Dermis blood vessel endothelial cell (primary cell): ENCODE measurements at places on chromosomes 16 and 17. TPM values are rescaled to one million over a fixed set of nuclear protein-coding genes. Genes with fewer than 3 reads are reported as not detected.
A peak's percentile ranks its signal among the peaks of the same experiment; 100 is the strongest.

The SDR42E2 gene
- total RNA-seq = not detected in 2 replicates

The TK2 gene
- 41.0 and 46.5 TPM in 2 replicates for total RNA-seq

The TBC1D3E gene
- not detected in 2 replicates for total RNA-seq

The KRT13 gene
- not detected in 2 replicates for total RNA-seq

The CYGB gene
- 1.6 and 4.4 TPM in 2 replicates for total RNA-seq

The GAST gene
- total RNA-seq = not detected in 2 replicates

The TEKT5 gene
- not detected in 2 replicates for total RNA-seq

The MT1H gene
- total RNA-seq = not detected in 2 replicates

The CASKIN2 gene
- total RNA-seq = 12.1 and 30.4 TPM in 2 replicates

GRCh38 chr16:58176608-58177352 lies 21.1 kb downstream of the CSNK2A2 start:
- no peak for DNase-seq

- DNase-seq = no peak
Measured at GRCh38 chr16:56838622-56839337, 26.2 kb upstream of the SLC12A3 start.

GRCh38 chr16:27287887-27288286 lies 19.3 kb upstream of the NSMCE1 start:
- no peak for DNase-seq

- DNase-seq = no peak
Measured at GRCh38 chr16:24203675-24204074, 52.5 kb upstream of the CACNG3 start.

GRCh38 chr16:1823821-1824220 lies 2.8 kb downstream of the HAGH start:
- DNase-seq = peak; percentile 83

DNA sequence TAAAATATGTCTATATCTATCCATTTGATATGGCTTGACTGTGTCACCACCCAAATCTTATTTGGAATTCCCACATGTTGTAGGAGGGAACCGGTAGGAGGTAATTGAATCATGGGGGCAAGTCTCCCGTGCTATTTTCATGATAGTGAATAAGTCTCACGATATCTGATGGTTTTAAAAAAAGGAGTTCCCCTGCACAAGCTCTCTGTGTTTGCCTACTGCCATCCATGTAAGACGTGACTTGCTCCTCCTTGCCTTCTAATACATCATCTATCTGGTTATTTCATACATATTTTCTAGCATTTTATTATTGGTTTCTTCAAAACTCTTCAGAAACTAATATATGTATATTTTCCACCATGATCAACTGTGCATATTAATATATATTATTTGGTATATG lies 57.3 kb upstream of the AMZ2 start:
- DNase-seq = no peak

GRCh38 chr16:9503251-9503984 lies 412.0 kb downstream of the HAPSTR1 start:
- no peak for DNase-seq

GRCh38 chr17:28938552-28938951 lies 12.8 kb downstream of the PHF12 start:
- DNase-seq = no peak

- DNase-seq = no peak
Measured at GRCh38 chr16:66387817-66388332, 21.4 kb downstream of the CDH5 start.

GRCh38 chr16:62046801-62047200 lies 10.6 kb upstream of the CDH8 start:
- no peak for DNase-seq

DNA sequence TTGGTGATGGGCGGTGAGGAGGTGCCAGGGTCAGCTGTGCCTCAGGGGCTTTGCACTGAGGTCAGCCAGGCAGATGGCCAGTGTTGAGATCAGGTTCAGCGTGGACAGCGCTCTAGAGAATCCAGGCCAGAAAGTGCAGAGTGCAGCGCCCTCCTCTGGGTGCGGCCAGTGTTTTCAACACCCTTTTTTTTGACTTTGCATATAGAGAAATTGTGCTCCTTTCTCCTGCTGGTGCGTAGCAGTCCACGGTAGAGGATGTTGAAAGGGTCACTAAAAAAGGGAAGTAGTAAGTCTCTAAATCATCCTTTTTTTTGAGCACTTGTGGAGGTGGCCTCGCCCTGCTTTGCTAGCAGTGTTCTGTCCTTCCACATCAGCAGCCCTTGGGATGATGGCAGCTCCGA lies 53.9 kb downstream of the BANP start:
- DNase-seq = peak; percentile 8

DNA sequence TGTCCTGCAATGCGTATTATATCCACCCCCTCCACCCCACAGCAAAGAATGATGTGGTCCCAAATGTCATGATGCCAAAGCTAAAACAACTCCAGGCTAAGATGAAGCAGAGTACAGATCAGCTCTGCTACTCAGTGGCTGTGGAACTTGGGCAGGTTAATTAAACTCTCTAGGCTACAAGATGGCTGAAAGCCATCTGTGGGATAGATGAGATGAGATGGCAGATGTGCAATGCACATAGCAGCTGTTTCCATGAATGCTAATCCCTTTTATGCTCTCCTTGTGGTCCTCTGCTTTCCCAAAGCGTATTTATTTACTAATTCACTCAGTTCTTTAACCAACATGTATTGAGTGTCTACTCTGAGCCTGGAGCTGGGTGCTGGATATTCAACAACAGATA lies 114.4 kb downstream of the GRIN2A start:
- DNase-seq = no peak

- DNase-seq = no peak
Measured at GRCh38 chr17:71327376-71328059, 793.3 kb upstream of the SOX9 start.

GRCh38 chr17:66966704-66967418 lies 2.4 kb downstream of the CACNG4 start:
- DNase-seq = no peak

DNA sequence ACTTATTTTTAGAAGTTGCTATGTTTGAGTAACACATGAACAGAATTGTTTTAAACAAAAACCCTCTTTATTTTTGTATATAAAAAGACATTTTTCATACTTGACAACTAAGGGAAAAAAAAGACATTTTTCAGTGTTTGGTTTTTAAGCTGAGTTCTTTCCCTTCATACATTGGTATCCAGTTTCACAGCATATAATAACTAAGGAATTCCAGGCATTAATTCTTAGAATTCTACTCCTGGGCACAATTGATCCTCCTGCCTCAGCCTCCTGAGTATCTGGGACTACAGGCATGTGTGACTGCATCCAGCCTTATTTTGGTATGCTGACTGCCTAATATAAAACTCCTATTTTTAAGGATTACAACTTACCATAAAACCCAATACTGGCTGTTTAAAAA lies 8.4 kb downstream of the FBXO47 start:
- no peak for DNase-seq

DNA sequence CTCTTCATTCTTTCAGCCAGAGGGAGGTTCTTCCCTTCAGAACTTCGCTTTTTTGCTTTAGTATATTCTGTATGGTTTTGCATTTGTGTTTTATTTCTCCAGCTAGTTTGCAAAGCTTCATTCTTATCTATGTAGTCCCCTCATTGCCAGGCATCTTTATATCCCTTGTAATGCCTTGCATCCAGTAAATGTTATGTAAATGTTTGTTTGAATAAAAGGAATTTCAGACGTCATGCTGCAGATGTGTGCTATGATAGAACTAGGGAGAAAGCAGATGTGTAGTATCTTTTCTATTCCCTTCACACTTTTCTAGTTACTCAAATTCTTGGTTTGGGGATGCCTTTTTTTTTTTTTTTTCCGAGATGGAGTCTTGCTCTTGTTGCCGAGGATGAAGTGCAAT lies 62.6 kb upstream of the RASL10B start:
- no peak for DNase-seq

GRCh38 chr16:72740347-72740746 lies 307.6 kb downstream of the ZFHX3 start:
- DNase-seq = no peak

GRCh38 chr17:45403906-45404490 lies 28.7 kb downstream of the ARHGAP27 start:
- no peak for DNase-seq

- no peak for DNase-seq
Measured at GRCh38 chr16:19068237-19068815, 912 bp downstream of the COQ7 start.

- DNase-seq = no peak
Measured at GRCh38 chr17:74212209-74212912, 1.0 kb upstream of the TTYH2 start.

GRCh38 chr16:3782566-3782965 lies 65.2 kb upstream of the TRAP1 start:
- DNase-seq = no peak

DNA sequence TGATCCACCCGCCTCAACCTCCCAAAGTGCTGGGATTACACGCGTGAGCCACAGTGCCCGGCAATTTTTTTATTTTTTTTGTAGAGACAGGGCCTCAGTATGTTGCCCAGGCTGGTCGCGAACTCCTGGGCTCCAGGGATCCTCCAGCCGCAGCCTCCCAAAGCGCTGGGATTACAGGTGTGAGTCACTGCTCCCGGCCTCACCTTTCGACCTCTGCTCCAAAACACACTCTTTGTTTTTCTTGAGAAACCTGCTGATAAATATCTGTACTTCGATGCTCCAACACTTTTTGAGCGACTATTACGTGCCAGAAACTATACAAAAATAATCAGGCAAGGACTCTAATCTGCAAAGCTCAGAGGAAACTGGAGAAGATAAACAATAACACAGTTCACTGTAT lies 1.0 kb downstream of the MED1 start:
- DNase-seq = no peak

DNA sequence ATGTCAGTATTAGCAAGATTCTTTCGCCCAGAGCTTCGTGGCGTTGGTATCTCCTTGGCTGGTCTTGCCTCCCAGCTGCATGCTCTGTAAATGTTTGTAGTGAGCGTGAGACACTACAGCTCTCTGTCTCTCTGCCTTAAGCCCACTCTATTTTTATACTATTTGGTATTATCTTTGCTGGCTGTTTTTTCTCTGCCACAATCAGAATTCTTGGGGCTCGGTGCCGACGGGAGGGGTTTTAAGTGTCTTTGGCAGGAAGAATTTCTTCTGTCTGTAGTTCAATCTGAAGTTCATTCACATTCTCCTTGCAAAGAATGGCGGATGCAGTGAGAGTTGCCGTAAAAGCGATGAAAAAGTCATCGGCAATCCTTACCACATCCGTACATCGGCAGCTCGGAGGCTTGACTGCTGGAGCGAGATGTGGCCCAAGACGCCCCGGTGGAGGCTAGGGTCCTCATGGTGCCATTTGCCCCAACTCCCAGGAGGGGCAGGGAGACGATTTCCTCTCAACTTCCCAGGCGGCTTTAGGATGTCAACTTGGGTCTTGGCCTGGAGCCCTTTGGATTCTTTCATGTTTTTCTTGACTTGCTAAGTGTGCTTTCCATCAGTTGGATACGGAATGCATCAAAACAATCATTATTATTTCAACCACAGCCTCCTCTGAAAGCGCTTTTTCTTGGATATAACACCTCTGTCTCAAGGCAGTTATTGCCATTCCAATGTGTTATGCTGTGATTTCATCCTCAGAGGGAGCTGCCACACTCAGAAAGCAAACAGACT lies 132.3 kb upstream of the SDK2 start:
- DNase-seq = no peak

DNA sequence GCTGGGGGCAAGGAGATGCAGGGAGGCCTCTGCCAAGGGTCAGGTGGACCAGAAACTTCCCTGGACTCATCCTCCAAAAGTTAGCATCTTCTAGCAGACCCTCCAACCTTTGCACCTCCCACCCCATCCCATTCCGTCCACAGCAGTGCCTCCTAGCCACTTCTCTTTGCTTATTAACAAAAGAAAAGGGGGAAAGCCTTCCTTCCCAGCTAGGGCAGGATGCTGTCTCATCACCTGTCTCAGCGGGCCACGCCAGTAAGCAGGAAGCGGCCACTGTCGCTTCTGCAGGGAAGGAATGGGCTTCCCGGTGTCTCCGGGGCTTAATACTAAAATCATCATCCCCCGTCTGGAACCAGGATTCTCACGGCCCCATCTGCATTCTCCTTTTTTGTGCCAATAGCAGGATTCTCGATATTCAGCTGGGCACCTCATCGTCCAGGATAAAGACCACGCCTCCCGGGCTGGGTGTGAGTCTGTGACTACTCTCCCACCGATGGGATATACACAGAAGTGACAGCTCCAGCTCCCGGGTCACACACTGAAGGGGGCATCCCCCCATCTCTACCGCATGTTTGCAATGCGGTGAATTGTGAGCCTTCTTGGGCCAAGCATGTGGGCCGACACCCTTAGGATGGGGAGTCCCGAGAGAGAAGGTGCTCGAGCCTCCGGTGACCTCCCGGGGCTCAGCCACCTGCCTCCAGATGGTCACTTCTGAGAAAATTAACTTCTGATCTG lies 15.5 kb upstream of the RBFOX3 start:
- DNase-seq = no peak

GRCh38 chr17:45688353-45688752 lies 95.8 kb upstream of the CRHR1 start:
- DNase-seq = no peak

DNA sequence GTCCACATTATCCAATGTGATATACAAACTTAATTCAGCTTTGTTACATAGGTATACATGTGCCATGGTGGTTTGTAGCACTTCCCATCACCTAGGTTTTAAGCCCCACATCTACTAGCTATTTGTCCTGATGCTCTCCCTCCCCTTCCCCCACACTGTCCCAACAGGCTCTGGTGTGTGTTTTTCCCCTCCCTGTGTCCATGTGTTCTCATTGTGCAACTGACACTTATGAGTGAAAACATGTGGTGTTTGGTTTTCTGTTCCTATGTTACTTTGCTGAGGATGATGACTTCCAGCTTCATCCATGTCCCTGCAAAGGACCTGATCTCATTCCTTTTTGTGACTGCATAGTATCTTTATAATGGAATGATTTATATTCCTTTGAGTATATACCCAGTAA lies 196.7 kb downstream of the CDH11 start:
- no peak for DNase-seq

- DNase-seq = no peak
Measured at GRCh38 chr16:47578573-47578972, 117.4 kb downstream of the PHKB start.
